Activated T-cell treated with anti-CD3 and anti-CD28 coated beads, Interleukin-2, amount 50 U/mL, for 72 hours (primary cell): ENCODE measurements at places on chromosomes 11 and 22. TPM values are rescaled to one million over a fixed set of nuclear protein-coding genes. Genes with fewer than 3 reads are reported as not detected.

The SAA1 gene
- not detected for total RNA-seq

The FREY1 gene
- total RNA-seq = 1.3 TPM

The CCDC15 gene
- 9.9 TPM for total RNA-seq

The MAPK8IP2 gene
- 0.62 TPM for total RNA-seq

The CST6 gene
- total RNA-seq = 0.79 TPM

The ART1 gene
- total RNA-seq = not detected

The RCOR2 gene
- 0.39 TPM for total RNA-seq

The TIMP3 gene
- not detected for total RNA-seq

The NLRP6 gene
- total RNA-seq = 1.5 TPM

The FAM180B gene
- total RNA-seq = 0.16 TPM

The CCDC89 gene
- 0.90 TPM for total RNA-seq

The SHANK3 gene
- total RNA-seq = 0.19 TPM

The SCGB1D4 gene
- total RNA-seq = not detected

The TRIM29 gene
- not detected for total RNA-seq

The CRY2 gene
- 20.2 TPM for total RNA-seq

The SCGB1A1 gene
- total RNA-seq = not detected

The BBOX1 gene
- not detected for total RNA-seq

The SLC22A12 gene
- total RNA-seq = not detected

The C1QTNF5 gene
- not detected for total RNA-seq

The OR8G5 gene
- not detected for total RNA-seq

The GRIA4 gene
- total RNA-seq = not detected

The OR2AG2 gene
- total RNA-seq = not detected

The JAM3 gene
- 8.5 TPM for total RNA-seq

The TPBGL gene
- 0.07 TPM for total RNA-seq

The EXT2 gene
- 26.6 TPM for total RNA-seq

The PPP1R14B gene
- 149 TPM for total RNA-seq

The SPI1 gene
- total RNA-seq = 0.55 TPM

The ZNF202 gene
- 11.5 TPM for total RNA-seq

The POU2AF2 gene
- total RNA-seq = not detected

The OR4X2 gene
- not detected for total RNA-seq

The PTDSS2 gene
- total RNA-seq = 22.5 TPM

The RIMBP3C gene
- total RNA-seq = 0.19 TPM

The CABP4 gene
- total RNA-seq = 10.4 TPM

The ALDH3B2 gene
- total RNA-seq = not detected

The OOSP1 gene
- not detected for total RNA-seq

The MLC1 gene
- total RNA-seq = 0.17 TPM

The TYMP gene
- total RNA-seq = 71.5 TPM

The LRP5 gene
- 6.8 TPM for total RNA-seq

The OR9I1 gene
- not detected for total RNA-seq

The CSF2RB gene
- total RNA-seq = 1.8 TPM

The FXYD2 gene
- 2.4 TPM for total RNA-seq

The SDHD gene
- total RNA-seq = 135 TPM

The IL18BP gene
- 19.0 TPM for total RNA-seq

The TRIM49 gene
- total RNA-seq = not detected

The CHRM1 gene
- not detected for total RNA-seq

The FOLR1 gene
- not detected for total RNA-seq

The MN1 gene
- 0.02 TPM for total RNA-seq

The PKDREJ gene
- total RNA-seq = not detected

The SSTR3 gene
- total RNA-seq = 14.6 TPM

The OR4D5 gene
- total RNA-seq = not detected

The RASGRP2 gene
- 18.8 TPM for total RNA-seq

The SLC22A8 gene
- total RNA-seq = not detected

The DAGLA gene
- 0.09 TPM for total RNA-seq

The NPAS4 gene
- total RNA-seq = not detected

The FOLR3 gene
- not detected for total RNA-seq
